ENCODE measurements at places on chromosomes 4 and X. TPM values are rescaled to one million over a fixed set of nuclear protein-coding genes. Genes with fewer than 3 reads are reported as not detected.

DNA sequence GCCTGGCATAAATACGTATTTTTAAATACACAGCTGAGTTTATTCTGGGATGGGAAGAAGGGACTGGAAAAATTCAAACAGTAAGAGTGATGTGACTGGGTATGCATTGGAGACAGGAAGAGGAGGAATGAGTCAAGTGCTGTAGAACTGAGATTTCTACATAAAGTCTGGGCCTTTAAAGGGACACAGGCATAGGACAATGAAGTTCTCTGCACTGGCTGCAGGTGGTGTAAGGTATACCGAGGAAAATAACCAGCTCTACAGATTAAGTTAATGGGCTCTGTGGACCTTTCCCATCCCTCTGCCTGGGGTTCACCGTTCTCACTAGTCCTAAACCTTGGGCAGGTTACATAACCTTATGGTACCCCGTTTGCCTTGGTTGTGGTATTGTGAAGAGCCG lies 68.7 kb downstream of the DHX15 start:
- no peaks in the 10 kb centered on the region for H3K36me3 ChIP-seq
- no peak overlapping the region for H3K27ac ChIP-seq
- no peaks in the 10 kb centered on the region for H3K27me3 ChIP-seq
- DNase-seq = no peak

Gene FBXO8
- polyA plus RNA-seq = 15.2 TPM

DNA sequence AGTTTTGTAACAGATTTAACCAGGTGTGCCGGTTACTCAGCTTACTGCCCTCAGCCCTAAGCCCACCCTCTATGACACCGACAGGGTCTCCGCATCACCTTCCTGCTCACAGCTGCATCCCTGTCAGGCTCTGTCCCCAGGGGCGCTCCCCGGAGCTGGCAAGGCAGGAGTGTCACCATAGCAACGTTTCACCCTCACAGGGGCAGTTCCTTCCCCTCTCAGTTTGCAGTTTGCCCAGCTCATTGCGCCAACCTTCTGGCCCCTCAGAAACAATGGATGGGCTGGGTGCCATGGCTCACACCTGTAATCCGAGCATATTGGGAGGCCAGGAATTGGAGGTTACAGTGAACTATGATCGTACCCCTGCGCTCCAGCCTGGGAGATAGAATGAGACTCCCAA lies 42.6 kb downstream of the RGS12 start:
- H3K4me3 ChIP-seq = no peak overlapping the region
- peaks cover 4% of the 10 kb centered on the region for H3K36me3 ChIP-seq
- no peak for DNase-seq
- no peak overlapping the region for H3K27ac ChIP-seq
- no peaks in the 10 kb centered on the region for H3K27me3 ChIP-seq

- DNase-seq = no peak
- no peak overlapping the region for H3K4me3 ChIP-seq
- no peaks in the 10 kb centered on the region for H3K36me3 ChIP-seq
These were observed 44.0 kb downstream of the ARHGEF6 start for GRCh38 chrX:136736690-136737089.

GRCh38 chrX:47217852-47218279 lies 615 bp upstream of the CDK16 start:
- peak; percentile 94 for DNase-seq
- peaks cover 10% of the 10 kb centered on the region for H3K36me3 ChIP-seq
- peaks cover 36% of the 10 kb centered on the region for H3K4me1 ChIP-seq
- H3K4me3 ChIP-seq = peak overlapping the region; percentile 81

- DNase-seq = no peak
- H3K4me3 ChIP-seq = no peak overlapping the region
- no peak overlapping the region for H3K27ac ChIP-seq
- no peaks in the 10 kb centered on the region for H3K36me3 ChIP-seq
- H3K27me3 ChIP-seq = no peaks in the 10 kb centered on the region
These were observed 16.6 kb downstream of the SAT1 start for GRCh38 chrX:23799469-23800065.

DNA sequence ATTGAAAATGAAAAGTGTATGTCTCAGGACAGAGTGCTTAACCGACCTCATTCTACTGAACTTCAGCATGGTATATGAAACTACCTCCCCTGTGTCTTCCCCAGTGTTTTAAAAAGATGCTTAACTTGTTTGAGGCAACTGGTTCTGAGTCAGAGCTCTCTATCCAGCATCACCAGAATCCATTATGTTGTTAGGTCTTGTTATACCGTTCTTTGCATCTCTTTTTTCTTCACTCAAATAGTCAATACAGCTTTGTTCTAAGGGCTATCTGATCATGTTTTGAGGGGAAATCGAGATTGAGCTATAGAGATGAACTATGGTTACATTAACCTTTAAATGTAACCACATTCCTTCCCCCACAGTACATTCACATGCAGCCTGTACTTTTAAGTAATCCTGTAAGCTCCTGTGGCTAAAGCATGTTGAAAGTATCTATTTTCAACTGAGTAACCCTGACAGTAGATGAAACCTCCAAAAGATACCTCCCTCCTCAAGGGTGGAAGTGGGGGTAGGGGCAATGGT lies 514.4 kb downstream of the RPA4 start:
- DNase-seq = no peak
- H3K27me3 ChIP-seq = no peaks in the 10 kb centered on the region
- H3K4me1 ChIP-seq = 0 out of 2 replicates have a peak, but pooled peaks cover 9% of the 10 kb centered on the region
- H3K27ac ChIP-seq = no peak overlapping the region
- H3K4me3 ChIP-seq = no peak overlapping the region
- no peaks in the 10 kb centered on the region for H3K36me3 ChIP-seq

Gene AMBN
- not detected for polyA plus RNA-seq

DNA sequence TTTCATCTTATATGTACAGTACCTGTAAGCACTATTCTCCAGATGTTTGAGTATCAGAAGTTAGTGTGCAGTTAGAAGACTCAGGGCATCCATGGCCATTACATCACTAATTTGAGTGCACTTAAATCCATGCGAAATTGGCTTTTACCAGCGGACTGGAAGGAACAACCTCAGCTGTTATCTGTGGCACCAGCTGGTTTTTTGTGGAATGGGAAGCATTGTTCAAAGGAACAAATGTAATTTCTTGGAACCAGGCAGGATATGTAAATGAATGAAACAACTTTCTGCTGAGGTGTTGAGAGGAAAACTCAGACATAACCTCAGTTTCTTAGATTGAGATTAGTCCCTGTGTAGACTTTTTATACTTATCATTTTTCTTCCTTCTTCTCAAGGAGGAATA lies 60.2 kb downstream of the PDGFRA start:
- no peak overlapping the region for H3K4me3 ChIP-seq
- H3K36me3 ChIP-seq = no peaks in the 10 kb centered on the region
- DNase-seq = no peak
- H3K27me3 ChIP-seq = no peaks in the 10 kb centered on the region

- no peak overlapping the region for H3K4me3 ChIP-seq
- no peak for DNase-seq
- no peaks in the 10 kb centered on the region for H3K27me3 ChIP-seq
- peaks cover 15% of the 10 kb centered on the region for H3K4me1 ChIP-seq
- no peak overlapping the region for H3K27ac ChIP-seq
These were observed 34.7 kb upstream of the ASMTL start for GRCh38 chrX:1487401-1487800.
